ENCODE measurements at places on chromosomes 12 and 14.

DNA sequence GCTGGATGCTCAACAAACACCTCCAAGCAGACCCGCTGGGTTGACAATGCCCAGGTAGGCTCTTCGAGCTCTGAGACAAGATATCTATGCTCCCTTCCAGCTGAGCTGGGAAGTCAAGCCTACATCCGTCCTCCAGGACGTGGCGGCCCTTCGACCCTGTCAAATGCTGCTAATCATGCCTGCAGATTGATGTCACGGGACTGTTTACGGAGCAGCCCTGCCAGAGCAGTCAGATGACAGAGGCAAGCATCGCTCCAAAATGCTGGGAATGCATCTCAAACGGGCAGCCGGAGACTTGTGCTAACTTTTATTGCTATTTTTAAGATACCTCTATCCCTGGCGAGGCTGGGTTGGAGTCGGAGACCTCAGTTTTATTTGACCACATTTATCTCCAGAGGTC, 139.2 kb downstream of the NTF3 start:
- DNase-seq, result no peak

- no peak for DNase-seq
Measured at GRCh38 chr12:114275086-114275485, 130.9 kb downstream of the TBX5 start.

DNA sequence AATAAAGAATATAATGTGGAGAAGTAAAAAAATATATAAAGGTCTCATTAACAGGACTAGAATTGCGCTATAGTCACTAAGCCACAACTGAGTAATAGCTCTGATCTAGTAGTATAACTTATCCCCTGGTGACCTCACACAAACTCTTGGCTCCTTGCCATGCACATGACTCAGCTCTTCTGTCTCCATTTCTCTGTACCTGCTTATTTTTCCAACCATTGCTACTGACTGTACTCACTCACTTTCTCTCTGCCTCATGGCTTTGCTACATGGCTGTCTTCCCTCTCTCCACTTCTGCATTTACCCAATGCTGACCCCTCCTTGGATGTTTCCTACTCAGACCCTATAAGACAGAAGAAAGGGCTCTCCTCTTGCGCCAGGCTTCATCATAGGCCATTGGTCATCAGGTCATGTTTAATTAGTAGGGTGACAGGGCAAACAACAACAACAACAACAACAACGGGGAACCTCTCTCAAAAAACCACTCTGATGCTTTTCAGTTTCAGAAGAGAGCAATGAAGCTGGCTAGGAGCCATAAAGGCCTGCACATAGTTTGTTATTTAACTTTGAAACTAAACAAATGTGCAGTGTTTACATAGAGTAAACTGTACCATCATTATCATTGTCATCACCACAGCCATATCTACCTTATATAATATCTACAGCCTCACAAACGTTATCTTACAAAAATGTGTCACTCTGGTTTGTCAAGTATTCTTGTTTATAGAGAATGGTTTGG, 25.6 kb upstream of the KRAS start:
- peak; percentile 9 for DNase-seq

DNA sequence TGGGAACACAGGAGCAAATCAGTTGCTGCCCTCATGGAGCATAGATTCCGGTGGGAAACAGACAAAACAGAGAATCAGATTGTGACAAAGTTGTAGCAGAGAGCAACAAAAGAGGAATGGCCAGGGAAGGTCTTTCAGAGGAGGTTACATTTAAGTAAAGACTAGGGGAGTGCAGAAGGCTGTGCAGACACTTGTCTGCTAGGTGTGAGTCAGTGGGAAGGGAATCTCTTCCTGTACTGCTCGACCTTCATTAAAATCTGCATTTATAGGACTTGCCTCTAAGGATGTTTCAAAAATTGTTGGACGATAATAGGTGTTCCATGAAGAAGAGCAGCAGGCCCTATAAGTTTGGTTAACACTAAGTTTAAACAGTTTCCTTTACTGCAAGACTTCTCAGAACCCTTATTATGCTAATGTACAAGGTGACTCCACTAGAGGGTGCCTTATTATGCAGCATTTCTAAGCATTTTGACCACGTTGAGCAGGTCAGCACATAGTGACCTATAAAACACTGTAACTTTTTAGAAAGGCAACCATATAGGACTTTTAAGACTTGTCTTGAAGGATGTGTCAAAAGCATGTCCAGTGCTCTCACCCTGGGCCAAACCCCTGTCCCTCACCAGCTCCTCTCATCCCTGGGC, 91.8 kb upstream of the RIC8B start:
- DNase-seq, result no peak

GRCh38 chr12:104699489-104700190, 242.9 kb downstream of the CHST11 start:
- DNase-seq, result no peak

DNA sequence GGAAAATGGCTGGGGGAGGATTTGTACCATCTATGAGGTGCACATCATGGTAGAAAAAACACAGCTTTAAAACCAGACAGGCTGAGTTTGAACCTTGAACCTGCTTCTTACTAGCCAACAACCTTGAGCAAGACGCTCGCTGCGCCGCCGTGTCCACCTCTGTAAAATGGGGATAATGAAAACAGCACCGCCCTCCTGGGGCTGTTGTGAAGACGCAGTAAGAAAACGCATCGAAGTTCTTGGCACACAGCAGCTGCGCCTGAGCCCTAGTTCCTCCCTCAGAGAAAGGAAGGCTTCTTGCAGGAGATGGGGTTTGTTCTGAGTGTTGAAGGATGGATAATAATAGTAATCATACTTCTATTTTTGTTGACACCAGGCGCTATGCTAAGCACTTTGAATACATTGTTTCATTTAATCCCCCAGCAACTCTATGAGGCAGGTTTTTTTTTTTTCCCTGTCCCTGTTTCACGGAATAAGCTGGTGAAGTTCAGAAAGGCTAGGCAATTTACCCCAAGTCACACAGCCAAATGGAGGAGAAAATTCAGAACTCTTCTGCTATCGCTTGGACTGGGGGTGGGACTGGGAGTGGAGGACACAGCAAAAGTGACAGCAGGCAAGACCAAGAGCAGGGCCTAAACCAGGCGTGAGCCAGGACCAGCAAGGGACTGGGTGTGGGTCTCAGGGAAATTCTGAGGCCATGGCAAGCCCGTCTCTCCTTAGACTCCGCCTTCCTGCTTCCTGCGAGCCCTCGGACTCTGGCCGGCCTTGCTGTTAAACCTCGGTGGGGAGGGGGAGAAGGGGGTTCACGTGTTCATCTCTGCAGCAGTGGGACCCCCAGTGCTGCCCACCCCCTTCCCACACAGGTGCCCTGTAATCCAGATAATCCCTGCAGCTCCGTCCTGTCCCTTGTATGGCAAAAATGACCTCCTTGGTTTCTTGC, 97.5 kb downstream of the LRRC74A start:
- DNase-seq, result no peak

DNA sequence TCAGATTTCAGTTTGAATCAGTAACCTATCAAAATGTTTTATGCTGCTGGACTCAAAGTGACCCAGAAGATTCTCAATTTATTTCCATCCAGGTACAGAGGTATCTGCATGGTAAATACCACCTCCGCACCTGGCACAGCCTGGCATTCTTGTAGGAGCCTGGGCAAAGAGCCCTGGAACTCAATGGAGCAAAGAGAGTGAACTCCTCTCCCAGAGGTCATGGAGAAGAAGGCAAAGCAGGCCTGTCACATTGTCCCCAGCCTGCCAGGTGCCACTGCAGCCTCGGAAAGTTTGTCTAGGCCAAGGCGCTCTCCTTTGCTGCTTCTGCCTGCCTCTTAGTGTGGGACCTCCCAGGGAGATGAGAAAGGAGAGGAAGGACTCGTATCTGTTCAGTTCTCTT, 319.8 kb downstream of the ZFP36L1 start:
- DNase-seq, result no peak

DNA sequence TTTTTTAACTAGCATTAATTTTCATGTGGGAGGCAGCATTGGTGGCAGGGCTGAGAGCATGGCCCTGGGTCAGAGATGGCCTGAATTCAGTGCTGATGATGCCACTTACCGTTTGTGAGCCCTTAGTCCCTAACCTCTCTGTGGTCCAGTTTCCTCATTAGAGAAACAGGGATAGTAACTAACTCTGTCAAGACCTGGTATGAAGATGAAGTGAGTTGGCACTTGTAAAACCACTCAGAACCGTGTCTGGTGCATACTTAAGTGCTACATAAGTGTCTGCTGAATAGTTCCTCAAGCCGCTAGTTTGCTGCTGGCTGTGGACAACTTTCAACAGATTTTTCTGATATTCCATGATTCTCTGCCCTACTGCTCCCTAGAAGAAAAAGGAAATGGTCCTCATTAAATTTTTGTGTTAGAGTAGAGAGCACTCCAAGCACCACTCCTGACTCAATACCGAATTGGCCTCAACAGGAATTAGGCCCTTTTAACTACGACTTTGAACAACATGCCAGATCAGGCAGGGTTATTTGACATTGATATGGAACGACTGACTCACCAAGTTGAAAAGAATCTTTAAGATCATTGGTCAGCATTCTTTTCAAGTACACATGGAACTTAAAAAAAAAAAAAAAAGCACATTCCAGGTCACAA, 250.2 kb downstream of the ANO2 start:
- no peak for DNase-seq

DNA sequence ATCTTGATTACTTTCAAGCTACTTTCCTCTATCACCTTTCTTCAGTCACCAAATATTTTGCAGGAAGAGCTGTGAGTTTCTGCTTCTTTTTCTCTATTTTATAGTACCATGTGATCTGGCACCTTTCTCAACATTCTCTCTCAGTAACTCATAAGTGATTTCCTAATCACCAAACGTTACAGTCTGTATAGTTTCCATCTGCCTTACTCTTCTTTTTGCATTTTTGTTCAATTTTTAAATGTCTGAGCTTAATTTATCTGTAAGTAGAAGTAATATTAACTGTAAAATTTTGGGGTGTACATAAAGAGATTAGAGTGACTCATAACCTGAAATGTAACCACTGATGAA, 422.1 kb upstream of the SYT1 start:
- DNase-seq, result no peak

- DNase-seq, result no peak
Measured at GRCh38 chr14:26289891-26290486, 307.8 kb downstream of the NOVA1 start.

DNA sequence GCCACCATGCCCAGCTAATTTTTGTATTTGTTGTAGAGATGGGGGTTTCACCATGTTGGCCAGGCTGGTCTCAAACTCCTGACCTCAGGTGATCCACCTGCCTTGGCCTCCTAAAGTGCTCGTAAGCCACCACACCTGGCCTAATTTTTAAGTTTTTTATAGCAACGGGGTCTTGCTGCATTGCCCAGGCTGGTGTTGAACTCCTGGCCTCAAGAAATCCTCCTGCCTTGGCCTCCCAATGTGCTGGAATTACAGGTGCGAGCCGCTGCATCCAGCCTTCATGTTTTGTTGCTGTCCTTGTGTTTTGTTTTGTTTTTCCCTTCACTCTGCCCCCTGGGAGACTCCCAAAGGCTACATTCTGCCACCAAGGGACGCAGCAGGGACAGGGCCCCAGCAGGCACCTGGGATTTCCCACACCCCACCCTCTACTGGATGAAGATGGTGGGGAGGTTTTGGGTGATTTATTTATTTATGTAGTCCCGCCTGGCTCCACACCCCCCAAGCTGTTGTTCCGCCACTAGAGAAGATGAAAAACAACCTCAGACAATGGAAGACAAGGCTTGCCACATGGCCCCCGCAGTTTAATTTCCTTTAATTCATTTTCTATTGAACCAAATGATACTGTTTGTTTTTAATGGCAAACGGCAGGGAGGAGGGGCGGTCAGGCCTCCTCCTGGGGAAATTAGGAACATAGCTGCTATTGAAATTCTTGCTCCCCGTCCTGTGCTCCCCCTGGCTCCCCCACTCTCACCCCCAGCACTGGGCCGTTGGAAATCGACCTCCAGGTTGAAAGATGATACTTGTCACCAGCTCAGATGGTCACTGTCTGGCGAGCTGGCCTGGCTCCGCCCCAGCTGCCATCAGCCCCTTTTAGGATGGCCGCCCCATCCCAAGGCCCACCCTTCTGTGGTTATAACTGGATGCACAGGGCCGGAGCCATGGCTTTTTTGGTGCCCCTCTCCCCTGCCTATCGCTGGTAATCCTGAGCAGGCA, 70.3 kb downstream of the RNFT2 start:
- DNase-seq, result no peak

DNA sequence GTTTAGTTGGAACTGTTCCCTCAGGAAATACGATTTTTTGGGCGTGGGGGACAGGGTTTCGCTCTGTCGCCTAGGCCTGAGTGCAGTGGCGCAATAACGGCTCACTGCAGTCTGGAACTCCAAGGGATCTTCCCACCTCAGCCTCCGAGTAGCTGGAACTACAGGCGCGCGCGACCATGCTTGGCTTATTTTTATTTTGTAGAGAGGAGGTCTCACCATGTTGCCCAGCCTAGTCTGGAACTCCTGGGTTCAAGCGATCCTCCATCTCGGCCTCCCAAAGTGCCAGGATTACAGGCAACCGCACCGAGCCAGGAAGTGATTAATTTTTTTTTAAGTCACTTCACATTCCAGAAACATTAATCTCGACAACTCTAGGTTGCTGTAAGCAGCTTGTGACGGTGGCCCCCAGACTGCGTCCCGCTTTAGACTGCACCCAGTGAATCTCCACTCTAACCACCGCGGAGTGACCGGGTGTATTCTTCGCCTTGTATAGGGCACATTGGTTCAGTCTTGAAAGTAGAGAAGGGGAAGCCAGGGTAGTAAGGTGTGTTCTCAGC, 830 bp upstream of the MIS18BP1 start:
- no peak for DNase-seq

DNA sequence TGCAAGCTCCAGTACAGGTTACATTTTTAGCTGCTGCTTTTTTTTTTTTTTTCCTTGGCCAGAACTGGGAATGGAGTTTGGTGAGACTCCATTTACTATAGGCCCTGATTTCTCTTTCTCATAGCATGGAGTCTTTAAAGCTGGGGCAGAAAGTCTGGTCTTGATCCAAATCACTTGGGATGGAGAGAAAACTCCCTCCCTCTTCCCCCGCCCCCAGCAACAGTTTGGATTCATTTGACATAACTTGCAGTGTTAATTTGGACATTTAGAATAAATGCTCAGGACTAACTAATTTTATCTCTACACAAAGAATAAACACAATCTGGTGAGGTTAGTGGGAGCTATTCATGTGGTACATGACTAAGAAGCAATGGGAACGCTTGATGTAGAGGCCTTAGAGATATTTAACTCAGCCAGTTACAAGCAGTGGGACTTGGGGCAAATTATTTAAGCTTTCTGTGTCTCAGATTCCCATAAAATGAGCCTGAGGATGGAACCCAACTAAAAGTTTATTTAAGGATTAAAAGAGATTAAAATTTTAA, 107.3 kb upstream of the ARHGAP5 start:
- DNase-seq, result no peak
